Left ventricle myocardium superior (tissue), 1 donor: ENCODE measurements at places on chromosomes 7 and 10. TPM values are rescaled to one million over a fixed set of nuclear protein-coding genes. Genes with fewer than 3 reads are reported as not detected.

Gene AGBL3
- 1.1 TPM for total RNA-seq

GRCh38 chr7:80635533-80635932 lies 2.9 kb upstream of the CD36 start:
- no peak for DNase-seq

DNA sequence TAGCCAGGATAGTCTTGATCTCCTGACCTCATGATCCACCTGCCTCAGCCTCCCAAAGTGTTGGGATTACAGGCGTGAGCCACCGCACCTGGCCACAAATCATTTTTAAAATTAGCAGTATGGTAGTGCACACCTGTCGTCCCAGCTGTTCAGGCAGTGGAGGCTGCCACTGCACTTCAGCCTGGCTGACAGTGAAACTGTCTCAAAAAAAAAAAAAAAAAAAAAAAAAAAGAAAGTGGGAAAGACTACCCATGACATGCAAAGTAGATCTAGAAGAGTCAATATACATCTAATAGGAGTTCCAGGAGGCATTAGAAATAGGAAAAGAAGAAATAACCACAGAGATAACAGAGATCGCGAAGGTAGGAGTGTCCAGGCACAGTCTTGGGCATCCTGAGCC lies 3.2 kb downstream of the CSGALNACT2 start:
- no peak for DNase-seq

GRCh38 chr10:120981601-120982391 lies 130.6 kb downstream of the WDR11 start:
- no peak for DNase-seq

GRCh38 chr7:127346575-127347256 lies 45.8 kb downstream of the ZNF800 start:
- no peak for DNase-seq

Gene SUN3
- total RNA-seq, result not detected

Gene OPN1SW
- total RNA-seq, result not detected

DNA sequence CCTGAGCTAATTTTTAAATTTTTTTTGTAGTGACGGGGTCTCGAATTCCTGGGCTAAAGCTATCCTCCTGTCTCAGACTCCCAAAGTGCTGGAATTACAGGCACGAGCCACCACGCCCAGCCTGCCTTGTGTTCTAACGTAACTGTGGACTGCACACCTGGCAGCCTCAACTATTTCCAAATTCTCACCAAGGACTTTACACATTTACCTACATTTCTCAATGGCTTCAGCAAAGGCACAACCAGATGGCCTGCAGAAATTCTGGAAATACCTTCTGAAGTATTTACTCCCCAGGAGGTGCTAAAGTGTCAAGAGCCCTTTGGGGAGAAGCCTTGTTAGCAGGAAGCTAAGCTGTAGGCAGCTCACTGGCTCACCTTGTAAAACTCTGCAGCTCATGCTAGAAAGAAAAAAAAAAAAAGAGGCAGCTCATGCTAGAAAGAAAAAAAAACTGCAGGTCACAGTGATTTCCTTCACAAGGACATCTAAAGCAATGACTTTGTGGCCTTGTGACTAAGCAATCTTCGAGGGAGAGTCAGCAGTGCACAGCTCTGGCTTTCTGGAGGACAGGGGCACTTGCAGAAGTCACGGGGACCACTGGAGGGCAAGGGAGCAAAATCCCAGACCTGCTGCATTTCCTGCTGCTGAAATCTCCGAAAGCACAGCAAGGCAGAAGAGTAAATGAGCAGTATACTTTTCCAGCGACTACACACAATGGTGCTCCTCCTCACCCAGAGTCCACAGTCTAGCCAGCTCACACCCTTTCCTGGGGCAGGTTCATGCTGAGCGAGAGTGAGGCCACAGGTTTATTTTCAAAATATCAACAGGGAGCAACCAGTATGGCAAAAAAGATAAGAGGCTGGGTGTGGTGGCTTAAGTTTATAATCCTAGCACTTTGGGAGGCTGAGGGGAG lies 40.4 kb downstream of the BAIAP2L1 start:
- no peak for DNase-seq

- no peak for DNase-seq
These were observed 259.9 kb downstream of the PTPRN2 start for GRCh38 chr7:158327571-158328180.

DNA sequence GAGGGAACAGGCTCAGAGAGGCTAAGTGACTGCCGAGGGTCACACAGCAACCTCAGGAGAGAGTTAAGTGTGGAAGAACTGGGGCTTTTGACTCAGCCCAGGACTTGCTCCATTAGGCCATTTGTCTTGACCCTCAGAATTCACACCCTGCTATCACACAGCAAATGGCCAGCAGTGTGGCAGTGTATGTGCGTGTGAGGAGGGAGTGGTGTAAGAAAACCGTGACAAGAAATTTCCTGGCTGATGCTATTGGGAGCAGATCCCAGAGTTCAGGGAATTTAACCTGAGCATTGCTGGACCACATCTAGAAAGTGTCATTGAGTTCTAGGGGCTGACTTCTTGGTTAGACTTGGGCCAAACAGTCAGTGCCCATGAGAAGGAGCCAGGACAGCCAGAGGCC lies 18.4 kb downstream of the VWA2 start:
- DNase-seq, result no peak

DNA sequence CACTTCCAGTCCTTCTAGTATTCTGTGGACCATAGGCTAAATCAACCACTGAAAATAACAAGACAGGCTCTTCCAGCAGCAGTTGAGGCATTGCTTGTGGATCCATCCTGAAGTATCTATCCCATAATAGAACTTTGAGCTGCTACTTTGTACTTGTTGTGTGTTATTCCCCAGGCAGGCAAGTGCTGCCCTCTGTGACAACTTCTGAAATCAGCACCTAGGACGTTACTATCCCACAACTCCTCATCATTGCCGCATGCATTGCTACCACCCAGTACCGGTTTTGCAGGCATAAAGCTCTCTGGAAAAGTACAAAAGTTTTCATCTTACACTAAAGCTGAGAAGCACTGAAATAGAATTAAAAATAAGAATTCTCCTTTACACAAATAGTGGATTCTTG lies 145.3 kb downstream of the HTR7 start:
- no peak for DNase-seq

DNA sequence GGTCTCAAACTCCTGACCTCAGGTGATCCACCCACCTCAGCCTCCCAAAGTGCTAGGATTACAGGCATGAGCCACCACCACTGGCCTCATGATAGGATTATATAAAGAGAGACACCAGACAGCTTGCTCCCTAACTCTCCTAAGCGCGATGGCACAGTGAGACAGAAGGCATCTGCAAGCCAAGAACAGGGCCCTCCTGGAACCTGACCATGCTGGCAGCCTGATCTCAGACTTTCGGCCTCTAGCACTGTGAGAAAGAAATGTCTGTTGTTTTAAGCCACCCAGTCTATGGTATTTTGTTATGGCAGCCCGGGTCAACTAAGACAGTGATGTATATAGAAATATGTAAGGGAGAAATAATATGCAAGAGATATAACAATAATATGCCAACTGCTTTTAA lies 51.2 kb downstream of the SRPK2 start:
- no peak for DNase-seq

DNA sequence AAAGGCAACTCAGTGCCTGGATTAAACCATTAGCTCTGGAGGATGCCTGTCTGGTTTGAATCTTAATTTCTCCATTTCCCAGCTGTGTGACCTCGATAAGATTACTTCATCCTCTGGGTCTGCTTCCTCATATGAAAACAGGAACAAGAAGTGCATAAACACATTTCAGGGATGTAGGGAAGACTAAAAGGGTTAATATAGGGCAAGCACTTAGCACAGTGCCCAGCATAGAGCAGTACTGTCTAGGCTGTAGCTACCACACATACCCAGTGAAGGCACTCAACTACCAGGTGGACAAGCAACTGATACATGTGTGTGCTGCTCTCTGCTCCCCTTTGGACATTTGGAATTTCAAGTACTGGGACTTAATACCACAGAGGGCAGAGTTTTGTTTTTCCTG lies 85.4 kb downstream of the KCNMA1 start:
- DNase-seq, result no peak

- DNase-seq, result peak; percentile 60
These were observed 25.0 kb downstream of the ABLIM1 start for GRCh38 chr10:114632869-114633715.

- DNase-seq, result no peak
These were observed 29.6 kb downstream of the FZD1 start for GRCh38 chr7:91293840-91294239.

Gene MEPCE
- 25.8 TPM for total RNA-seq

DNA sequence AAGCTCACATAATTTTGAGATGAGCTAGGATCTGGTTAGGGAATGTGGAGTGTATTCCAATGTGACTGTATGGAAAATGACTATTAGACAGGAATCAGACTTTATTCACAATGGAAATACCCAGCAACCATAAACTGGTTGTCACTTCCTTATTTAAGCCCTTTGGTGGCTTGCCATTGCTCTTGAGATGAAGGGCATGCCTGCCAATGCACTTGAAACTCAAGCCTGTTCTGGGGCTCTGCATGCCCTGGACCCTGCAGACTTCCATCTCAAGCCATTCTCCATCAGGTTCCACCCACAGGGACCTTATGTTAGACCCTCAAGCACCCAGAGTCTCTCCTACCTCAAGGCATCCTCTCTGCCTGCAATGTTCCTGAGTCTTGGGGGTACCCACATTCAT lies 145.5 kb downstream of the MPP7 start:
- no peak for DNase-seq

DNA sequence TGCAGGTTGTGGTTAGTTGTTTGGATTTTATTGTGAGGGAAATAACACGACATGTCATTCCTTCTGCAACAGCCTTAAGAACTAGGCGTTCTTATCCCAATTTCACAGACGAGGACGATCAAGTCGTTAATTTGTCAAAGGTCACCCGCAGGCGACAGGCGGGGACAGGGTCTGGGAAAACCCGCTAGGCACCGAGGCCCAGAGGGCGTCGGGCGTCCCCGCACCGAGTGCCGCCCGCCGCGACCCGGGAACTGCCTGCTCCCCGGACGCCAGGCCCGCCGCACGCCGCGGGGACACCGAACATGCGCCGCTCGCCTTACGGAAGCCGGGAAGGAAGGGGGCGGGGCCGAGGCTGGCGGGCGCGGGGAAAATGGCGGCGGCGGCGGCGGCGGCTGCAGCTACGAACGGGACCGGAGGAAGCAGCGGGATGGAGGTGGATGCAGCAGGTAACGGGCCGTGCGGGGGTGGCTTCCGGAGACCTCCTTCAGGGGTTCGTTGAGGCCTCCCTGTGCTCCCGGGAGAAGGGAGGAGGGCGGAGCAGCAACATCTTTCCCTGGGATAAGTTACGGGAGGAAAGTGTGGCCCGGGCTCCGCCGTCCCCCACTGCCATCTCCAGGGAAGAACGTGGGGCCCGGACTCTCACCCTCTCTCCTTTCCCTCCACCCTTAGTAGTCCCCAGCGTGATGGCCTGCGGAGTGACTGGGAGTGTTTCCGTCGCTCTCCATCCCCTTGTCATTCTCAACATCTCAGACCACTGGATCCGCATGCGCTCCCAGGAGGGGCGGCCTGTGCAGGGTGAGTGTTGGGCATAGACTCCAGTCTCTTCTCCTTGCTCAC lies at the start of gene COPS6:
Gene COPS6 (plus strand): TSS at position 349 of the 837 bp plus-strand sequence. CDS start 22 bp downstream, at position 371.
- peak; percentile 94 for DNase-seq

DNA sequence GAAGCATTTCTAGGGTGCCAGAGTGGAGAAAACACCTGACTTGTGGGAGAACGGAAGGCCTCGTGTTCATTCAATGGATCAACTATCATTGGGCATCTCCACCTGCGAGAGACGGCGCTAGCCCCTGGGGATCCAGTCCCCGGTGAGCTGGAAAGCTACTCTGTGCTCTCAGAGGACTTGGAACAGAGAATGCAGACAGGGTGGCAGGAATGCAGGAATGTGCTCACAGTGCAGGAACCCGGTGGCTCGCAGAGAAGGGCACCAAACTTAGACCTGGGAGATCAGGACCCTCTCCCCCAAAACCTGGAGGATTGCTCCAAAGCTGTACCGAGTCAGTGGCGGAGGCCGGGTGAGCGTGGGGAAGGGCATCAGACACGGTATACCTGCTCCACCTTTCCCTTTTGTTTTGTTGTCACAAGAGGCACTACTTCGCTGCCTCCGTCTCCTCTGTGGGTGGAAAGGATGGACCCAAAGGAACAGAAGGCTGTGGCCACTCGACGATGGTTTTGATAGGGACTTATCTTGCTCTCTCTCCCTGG lies 569.0 kb upstream of the C7orf33 start:
- DNase-seq, result no peak

Gene CFAP43
- not detected for total RNA-seq

DNA sequence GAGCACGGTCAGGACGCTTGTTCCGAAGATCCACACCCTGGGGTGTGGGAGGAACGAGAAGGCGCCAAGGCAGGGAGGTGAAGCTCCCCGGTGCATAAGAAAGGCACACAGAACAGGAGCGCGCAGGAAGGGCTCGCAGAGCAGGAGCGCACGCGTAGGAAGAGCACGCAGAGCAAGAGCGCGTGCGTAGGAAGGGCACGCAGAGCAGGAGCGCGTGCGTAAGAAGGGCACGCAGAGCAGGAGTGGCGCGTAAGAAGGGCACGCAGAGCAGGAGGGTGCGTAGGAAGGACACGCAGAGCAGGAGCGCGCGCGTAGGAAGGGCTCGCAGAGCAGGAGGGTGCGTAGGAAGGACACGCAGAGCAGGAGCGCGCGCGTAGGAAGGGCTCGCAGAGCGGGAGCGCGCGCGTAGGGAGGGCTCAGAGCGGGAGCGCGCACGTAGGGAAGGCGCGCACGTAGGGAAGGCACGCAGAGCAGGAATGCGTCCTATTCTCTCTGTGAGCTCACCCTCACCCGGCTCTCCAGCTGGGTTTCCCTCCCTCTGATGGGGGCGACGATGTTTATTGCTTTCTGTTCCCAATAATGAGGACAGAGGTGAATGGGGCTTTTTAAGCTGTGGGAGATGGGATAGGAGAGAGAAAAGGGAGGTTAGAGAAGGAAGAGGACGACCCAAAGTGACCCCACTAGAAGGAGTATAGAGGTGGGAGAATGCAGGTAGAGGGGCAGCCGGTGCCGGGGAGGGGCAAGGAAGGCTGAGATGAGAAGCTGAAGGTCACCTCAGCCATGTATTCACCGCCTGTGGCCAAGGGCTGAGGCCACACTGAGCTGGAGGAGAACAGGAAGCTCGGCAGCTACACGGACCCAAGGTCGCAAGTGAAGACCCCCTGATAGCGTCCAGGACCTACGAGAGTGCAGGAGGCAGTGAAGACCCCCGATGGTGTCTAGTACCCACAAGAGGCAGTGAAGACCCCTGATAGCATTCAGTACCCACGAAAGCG lies 423.2 kb downstream of the PTPRN2 start:
- DNase-seq, result no peak

GRCh38 chr7:73463966-73464365 lies 30.4 kb downstream of the FZD9 start:
- DNase-seq, result no peak

DNA sequence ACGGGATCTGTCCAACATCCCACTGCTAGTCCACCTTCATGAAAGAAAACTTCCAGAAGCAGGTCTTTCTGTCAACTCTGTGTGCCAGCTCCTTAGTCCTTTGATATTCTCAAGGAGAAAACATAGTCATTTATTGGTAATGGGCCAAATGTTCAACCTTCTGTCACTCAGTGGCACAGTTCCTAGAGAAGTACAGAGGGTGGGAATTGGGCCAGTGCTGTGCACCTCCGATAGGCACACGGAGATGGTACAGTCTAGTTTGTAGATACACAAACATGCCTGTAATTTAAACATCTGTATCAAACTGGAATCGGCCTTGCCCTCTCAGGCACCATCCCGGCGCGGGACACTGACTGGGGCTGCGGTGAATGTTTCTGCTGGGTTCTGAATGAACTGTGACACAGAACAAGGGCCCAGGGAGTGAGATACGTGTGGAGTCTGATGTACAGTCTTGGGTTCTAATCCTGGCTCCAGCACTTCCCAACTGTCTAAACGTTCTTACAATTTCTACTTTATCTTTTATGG lies 213.9 kb upstream of the SHH start:
- no peak for DNase-seq
